ENCODE measurements at places on chromosomes 5 and 9.

DNA sequence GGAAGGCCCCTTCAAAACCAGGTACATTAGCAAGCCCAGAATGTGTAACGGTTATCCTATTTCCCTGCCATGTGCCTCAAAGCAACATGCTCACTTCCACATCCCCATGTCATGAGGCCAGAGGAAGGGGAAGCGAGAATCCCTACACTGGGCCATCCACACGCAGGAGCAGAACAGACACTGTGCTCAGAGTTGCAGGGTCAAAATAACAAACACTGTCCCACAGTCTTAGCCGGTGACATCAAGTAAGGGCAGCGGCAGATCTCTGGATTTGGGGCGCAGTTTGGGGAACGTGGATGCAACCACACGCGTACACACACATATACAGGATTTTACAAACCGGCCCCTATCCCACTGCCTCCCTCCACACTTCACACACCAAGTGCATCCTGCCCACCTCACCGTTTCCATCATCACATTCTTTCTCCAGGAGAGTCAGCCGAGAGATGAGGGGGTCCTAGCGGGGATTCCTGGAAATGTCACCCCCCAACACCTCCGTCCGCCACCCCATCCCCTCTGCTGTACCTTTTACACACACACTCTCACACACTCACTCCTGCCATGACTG is 776 bp downstream of the APBA1 start:
- no peak for DNase-seq

DNA sequence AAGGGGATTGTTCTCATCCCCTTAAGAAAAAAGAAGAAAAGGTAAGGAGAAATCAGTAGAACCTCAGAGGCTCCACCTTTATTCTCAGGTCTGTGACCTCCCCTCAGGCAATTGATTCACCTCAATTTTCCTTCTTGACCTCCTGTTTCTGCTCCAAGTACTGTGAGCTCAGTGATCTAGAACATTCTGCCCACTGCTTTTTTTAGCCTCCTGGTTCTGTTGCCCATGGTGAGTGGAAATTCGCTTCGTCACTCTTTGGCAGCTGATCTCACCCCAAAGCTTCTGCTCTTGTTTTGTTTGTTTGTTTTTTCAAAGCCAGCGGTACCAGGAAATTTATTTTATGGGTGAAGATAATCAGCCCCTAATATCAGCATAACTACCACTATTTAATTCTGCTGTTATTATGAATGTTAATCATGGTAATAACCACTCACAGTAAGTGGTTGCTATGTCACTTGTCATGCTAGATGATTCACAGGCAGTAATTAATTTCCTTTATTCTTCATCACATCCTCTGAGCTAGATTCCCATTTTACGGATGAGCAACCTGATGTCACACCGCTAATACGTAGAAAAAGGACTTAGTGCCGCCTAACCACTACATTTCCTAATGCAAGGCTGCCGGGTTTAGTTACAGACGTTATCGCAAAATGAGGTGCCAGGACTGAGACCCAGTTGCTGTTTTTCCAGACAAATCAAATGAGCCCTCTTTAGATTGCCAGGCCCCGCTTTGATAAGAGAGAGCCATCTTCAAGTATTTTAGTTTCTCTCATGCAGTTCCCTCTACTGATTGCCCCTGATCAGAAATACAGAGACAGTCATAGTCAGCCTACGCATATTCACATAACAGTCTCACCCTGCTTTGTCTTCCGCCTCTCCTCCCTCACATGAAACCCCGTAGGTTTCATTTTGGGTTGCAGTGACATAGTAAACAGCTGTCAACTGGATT is 78.2 kb downstream of the CYFIP2 start:
- DNase-seq, result peak; percentile 53

GRCh38 chr9:110887276-110887675 is 151.0 kb downstream of the LPAR1 start:
- no peak for DNase-seq

DNA sequence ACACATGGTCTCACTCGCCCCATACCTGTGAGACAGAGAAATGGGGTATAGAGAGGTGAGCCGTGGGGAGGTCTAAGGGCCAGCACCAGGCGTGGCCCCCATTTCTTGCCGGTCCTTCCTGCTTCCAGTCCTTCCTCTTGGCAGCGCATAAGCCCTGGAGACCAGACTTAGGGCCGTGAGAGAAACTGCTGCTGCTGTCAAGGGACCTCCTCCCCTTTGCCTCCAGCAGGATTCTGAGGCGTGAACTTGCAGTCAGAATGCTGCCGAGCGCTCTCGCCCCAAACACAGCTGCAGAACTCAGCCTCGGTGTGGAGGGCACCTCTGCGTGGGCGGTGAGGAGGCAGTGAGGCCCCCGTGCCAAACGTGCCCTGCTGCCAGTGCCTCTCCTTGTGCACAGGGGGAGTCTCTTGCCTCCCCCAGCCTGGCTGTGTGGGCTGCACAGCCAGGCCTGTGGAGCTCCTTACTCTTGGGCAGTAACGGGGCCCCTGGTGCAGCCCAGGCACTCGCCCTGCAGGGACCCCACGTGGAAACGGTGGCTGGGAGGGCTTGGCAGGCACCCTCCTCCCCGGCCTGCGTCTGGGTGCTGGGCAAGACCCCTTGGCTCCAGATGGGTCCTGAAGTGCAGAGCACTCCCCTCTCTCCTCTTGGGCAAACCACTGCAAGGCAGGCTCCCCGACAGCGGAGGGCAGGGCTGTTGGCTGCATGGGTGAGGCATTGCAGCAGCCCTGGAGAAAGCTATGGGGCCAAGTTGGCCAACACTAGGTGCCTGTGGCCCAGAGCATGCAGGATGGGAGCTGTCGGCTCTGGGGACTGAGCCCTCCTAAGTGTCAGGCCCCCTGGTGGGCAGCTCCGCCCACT is 85.4 kb downstream of the RXRA start:
- no peak for DNase-seq

DNA sequence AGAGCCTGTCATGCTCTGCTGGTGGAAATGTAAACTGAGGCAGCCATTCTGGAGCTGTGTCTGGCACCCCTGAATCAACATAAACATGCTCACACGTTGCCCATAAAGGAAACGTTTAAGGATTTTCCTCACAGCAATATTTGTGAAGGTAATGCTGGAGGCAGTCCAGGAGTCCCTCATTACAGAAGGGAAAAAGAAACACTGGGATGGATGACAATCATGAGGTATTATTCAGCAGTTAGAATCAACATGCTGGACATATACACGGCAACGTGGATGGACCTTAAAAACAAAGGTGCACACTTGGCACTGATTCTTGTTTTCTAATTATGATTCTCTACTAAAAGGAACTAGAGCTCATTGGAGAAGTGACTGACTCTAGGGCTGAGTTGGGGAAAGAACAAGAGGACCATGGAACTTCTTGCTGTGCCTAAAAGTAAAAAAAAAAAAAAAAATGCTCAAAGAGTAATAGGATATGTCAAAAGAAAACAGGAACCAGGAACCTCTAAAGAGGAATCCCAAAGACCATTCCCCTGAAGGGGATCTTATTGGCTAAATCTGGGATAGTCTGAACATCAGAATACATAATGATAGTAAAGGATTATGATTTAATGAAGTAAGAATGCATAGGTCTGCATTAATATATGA is 18.6 kb downstream of the B4GALT1 start:
- no peak for DNase-seq

DNA sequence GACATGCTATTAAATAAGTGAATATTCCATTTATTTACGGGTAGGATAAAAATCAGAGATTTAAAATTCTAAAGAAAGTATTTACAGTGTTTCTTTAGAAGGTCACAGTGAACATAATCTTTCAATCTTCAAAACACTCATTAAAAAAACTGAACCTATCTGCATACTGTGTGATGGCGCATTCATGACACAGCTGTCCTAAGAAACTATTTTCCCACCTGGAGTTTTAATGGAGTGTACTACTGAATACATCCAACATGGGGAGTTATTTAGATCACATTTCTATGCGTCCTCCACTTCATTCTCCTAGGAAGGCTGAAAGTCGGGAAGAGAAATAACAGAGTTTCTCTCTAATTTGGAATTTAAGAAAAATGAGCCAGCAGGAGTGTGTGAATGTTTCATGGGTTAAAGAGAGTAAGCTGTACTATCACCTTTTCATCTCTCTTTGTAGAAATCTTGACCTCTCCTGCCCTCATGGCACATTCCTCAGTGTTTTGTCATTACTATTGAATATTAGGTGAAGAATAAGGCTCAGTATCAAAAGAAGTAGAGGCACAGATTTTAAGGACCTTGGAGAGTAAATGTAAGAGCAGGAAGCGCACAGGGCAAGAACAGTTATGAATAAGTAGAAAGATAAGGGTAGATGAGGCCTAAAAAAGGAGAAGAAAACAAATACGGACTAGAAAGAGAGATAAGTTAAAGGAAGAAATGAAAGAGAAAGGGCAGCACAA is 551.2 kb upstream of the TUSC1 start:
- DNase-seq, result no peak

GRCh38 chr9:130432362-130432761 is 12.4 kb upstream of the ASS1 start:
- DNase-seq, result no peak

GRCh38 chr9:127789179-127789578 is 3.3 kb downstream of the CDK9 start:
- DNase-seq, result no peak

- DNase-seq, result no peak
These were observed 9.2 kb downstream of the KLF4 start for GRCh38 chr9:107480386-107480789.

DNA sequence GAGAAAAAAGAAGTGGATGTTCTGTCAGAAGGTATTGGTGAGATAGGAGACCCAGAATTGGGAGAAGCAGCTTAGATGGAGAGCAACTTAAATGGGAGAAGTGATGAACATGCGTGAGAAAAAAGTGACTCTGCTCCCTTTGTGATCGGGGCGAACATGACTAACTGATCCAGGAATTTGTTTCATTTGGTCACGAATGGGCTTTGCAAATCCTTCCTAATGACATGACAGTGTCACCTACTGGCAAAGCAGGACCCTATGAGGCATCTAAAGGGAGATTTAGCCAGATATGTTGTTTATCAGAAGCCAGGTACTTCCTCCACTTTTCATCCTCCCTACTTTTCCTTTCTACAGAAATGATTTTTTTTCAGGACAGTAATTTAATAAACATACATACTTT is 787.4 kb upstream of the RGMB start:
- no peak for DNase-seq

GRCh38 chr9:749716-750115 is 91.8 kb upstream of the DMRT1 start:
- DNase-seq, result peak; percentile 60

- peak; percentile 82 for DNase-seq
These were observed 74.0 kb downstream of the UBAP1 start for GRCh38 chr9:34252670-34253459.

- DNase-seq, result no peak
These were observed 62.1 kb downstream of the PDE4D start for GRCh38 chr5:59831326-59832010.

DNA sequence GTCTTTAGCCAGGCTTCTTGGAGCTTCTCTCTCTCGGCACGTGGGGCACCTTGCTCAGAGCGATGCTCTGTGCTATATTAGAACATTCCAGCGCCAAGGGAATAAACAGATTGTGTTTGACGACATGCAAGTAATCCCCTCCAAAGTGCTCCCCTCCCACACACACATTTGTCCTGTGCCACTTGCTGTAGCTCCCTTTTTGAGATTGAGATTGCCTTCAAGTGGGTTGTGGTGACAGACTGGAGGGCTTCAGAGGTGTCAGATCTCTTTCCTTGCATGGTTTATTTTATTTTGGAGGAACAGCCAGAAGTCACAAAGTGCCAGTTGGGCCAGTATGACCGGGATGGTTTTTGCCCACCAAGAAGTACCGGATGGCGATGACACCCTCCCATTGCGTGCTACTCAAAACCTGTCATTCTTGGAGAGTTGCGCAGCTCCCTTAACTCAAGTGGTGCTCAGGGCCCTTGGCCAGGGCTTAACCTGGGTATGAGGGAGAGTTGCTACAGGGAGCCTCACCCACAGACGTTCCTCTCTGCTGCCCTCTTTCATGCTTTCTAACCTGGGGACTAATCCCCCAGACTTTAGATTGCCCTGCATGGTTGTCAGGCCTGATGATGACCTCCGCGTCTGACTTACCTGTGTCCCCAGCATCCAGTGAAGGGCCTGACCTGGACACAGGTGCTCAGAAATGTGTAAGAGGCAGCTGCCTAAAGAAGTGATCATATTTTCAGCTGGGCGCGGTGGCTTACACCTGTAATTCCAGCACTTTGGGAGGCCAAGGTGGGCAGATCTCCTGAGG is 18.8 kb upstream of the RPL26L1 start:
- DNase-seq, result no peak

- DNase-seq, result no peak
These were observed 615 bp downstream of the ATG10 start for GRCh38 chr5:81972492-81972783.

GRCh38 chr9:122356627-122357026 is 14.2 kb upstream of the PTGS1 start:
- DNase-seq, result no peak

GRCh38 chr5:143080982-143081381 is 310.8 kb downstream of the ARHGAP26 start:
- no peak for DNase-seq

- no peak for DNase-seq
These were observed 180.7 kb upstream of the ZNF618 start for GRCh38 chr9:113695440-113695851.

- no peak for DNase-seq
These were observed 11.9 kb upstream of the BTF3 start for GRCh38 chr5:73486119-73486899.

DNA sequence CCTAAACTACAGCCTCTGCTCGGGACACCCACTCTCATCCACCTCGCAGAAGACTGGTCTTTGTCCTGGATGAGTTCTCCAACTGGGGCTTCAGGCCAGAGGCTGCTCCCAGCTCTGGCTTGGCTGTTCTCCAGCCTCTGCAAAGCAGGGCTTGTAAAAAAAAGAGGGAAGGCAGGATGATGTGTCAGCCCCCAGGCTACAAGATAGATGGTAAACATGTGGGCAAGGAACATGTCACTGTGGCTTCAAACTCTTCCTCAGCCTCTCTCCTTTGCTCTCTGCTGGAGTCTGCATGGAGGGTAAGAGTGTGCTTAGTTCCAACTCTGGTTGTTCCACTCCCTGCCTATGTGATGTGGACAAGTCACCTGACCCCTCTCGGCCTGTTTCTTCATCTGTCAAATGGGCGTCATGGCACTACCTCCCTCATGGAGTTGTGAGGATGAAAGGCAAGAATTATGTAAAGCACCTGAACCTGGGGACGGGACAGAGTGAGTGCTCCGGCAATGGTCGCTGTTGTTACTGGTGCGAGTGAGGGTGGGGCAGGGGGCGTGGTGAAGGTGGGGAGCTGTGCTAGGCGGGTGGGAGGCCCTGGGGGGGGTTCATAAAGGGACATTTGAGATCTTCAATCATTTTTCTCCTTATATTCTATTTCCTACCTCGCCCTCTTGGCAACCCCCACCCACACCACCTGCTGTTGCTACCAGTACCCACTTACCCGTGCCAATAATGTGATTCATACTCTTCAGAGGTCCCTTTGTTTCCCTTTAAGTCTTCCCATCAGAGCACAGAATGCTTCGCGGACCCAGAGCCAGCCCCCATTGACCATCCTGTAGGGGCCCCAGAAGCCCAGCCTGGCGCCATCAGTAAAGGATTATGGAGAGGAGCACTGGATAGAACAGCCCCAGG is 6.8 kb upstream of the ZNF79 start:
- DNase-seq, result no peak
